ENCODE measurements at places on chromosomes 12 and 14. TPM values are rescaled to one million over a fixed set of nuclear protein-coding genes. Genes with fewer than 3 reads are reported as not detected.

The ACOT6 gene
- total RNA-seq, result not detected

GRCh38 chr12:52805000-52805399 lies 8.9 kb downstream of the KRT4 start:
- DNase-seq, result no peak

GRCh38 chr12:49195736-49196135 lies 6.9 kb upstream of the TUBA1A start:
- DNase-seq, result no peak

DNA sequence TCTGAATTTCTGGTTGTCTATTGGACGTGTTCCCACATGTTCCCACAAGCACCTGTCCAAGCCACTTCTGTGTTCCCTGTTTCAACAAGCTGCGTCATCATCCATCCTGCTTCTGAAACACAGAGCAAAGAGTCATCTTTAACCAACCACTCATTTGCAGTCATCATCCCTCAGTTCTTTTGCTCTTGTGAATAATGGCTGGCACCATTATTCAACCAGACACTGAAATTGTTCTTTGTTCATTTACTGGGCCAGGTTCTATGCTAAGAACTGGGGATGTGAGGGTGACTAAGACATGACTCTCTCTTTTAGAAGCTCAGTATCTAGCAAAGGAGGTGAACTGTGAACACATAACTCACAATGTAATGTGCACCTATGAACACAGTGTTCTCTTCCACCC lies 40.7 kb upstream of the ANO4 start:
- DNase-seq, result no peak

DNA sequence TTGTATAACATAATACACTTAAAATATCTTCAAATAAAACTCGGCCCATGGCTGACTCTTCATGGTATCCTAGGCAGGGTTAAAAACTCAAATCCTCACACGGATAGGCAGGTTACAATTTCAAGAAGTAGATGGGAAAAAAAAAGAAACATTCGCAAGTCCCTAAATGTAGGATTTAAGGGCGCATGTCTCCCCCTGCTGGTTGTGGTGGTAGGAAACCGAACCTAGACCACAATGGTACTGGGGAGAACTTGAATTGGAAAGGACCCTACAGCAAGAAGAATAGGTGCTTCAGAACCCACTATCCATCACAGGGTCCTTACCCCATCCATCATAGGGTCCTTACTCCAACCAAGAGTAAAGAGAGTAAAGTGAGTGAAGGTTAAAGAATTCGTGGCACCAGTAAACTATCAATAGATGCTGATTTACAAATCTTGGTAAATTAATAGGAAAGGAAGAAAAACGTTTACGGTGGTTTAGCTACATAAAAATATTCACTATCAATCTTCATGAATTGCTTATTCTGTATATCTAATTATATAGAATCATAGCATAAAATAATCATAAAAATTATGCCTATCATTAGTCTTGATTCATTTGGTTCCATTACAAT lies 3.3 kb upstream of the CIPC start:
- DNase-seq, result no peak

DNA sequence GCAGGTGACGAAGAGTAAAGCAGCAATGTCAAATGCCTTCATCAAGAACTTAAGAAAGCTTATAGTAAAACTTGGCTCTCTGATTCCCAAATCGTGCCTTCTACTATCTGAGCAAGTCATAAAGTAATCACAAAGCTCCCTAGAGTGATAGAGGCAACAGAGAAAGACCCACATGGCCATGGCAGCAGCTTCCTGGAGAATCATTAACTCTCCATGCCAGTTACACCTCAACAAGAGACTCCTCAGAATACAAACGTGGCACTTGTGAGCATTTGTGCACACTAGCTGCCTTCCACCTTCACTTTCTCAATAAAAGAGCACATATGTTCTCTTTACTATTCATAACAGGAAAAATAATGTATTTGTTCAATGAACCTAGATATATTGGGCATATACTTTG lies 48.0 kb downstream of the PLCZ1 start:
- DNase-seq, result no peak

The KRT4 gene
- total RNA-seq, result 27,876 TPM

- DNase-seq, result no peak
Observed at GRCh38 chr12:66187036-66187435, 2.0 kb upstream of the IRAK3 start.

DNA sequence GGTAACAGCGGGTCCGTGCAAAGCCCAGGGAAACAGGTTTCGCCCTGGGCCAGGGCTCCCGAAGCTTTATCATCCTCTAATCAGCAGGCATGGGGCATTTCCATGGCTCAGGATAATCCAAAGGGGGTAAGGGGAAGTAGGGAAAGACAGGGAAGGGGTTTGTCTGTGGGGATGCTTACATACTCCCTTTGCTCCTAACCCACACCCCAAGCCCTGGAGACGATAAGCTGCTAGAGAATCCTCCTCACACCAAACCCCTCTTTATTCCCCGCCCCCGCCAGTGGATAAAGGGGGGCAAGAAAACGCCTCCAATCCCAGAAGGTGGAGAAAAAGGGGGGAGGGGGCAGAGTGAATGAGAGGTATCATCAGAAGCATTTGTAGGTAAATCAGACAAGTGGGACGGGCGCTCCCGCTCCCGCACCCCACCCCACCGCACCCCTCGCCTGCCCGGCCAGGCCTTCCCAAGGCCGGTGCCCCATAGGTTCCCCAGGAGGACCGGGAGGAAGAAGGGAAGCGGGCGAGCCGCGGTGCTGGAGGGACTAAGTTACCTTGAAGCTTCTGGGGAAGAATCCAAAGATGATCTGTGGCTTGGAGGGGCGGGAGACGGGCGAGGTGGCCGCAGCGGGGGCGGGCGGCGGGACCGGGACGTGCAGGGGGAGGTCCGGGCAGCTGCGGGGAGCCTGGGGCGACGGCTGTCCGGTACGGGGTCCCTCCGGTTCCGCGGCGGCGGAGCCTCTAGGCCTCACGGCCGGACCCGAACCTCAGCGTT lies 762 bp downstream of the PPP2R5E start:
- DNase-seq, result no peak

The CCT2 gene
- total RNA-seq, result 163 TPM

- DNase-seq, result no peak
Observed at GRCh38 chr14:59301354-59301753, 112.9 kb downstream of the DAAM1 start.

The OVCH1 gene
- not detected for total RNA-seq

DNA sequence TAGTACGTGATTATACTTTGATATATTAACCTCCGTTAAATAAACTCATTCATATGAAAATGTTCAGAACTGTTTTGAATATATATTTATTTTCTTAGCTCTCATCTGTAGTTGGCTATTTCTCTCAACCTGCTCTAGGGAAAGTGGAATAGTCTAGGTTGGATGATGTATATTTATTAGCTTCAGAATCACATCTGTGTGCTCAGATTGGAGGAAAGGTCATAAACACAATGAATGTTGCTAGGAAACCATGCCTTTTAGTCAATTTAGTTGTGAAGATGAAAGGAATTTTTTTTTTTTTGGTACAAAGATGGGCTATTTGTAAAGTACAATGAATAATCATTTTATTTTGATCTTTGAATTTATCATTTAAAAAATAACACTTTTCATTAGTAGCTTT lies 439.1 kb downstream of the FOXG1 start:
- DNase-seq, result no peak

- no peak for DNase-seq
Observed at GRCh38 chr12:9626291-9626690, 18.6 kb upstream of the KLRB1 start.

The SLC6A13 gene
- not detected for total RNA-seq

DNA sequence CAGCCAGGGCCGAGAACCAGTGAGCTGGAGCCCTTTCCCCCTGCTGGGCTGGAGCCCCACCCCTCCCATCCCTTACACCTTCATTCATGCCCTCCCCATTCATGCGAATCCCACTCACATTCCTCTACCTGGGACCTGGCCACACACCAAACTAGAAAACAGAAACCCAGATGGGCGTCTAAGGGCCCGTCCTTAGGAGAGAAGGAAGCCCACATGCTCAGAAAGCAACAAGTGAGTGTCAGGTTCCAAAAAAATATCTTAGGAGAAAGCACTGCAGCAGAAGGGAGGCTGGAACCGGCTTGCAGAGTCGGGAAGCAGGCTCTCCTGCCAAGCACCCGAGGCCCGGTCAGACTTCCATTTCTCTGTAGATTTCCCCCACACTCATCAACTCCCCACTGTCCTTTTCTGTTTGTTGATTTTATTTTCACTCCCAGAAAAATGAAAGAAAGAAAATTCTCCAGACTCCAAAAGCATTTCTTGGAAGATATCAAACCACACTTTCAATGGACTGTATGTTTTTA lies 13.6 kb downstream of the BCL11B start:
- no peak for DNase-seq

DNA sequence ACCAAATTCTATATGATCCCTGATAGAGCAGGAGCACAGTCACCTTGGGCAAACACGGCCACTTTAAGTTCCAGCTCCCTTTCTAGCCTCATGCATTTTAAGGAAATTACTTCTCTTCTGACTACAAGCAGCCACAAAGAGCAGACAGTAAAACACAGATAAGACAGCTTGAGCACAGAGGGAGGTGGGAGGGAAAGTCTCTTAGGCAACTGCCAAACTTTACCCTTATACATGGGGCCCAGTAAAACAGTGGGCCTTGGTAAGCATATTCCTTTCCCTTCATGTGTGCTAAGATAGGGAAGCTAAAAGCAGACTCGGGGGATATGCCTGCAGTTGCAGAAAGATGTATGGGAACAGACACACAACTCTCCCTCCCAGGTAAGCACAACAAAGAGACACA lies 235.9 kb downstream of the CPNE8 start:
- DNase-seq, result no peak

DNA sequence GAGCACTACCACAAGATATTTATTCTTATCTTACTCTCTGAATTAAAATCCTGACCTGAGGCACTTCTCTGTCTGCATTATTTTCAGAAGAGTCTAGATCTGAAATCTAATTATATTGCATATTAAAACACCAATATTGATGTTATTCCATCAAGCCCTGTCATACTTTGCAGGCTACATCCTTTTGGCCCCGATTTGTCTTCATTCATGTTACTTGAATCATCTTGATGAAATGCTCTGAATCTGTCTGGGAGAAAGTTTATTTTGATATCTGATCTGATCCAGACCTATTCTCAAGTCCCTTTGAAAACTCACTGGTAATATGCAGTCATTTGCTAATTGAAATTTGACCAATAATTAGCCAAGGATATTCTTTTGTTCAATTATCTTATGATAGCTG lies 79.9 kb downstream of the BBS10 start:
- no peak for DNase-seq

DNA sequence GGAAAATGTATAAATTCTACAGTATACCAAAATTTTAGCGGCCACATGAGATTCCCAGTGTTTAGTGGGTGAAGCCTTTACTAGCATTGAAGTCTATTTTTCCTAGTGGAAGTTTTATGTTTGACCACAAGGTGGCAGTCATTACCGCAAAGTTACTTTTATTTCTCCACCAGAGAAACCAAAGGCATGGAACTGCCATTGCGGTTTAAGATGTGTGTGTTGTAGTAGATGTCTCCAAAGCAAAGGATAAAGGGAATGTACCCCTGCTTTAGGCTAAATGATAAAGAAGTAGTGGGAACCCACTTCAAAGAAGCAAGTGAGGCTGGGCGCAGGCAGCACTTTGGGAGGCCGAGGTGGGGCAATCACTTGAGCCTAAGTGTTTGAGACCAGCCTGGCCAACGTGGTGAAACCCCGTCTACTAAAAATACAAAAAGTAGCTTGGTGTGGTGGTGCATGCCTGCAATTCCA lies 140.5 kb downstream of the PRKCH start:
- no peak for DNase-seq

- no peak for DNase-seq
Observed at GRCh38 chr12:106652510-106653015, 69.8 kb downstream of the RFX4 start.

The DLGAP5 gene
- 5.4 TPM for total RNA-seq

The KCNMB4 gene
- total RNA-seq, result not detected

- DNase-seq, result no peak
Observed at GRCh38 chr14:98154254-98154653, 1117.7 kb downstream of the BCL11B start.

The PROX2 gene
- total RNA-seq, result not detected

The PTPRR gene
- total RNA-seq, result not detected

The AVPR1A gene
- 2.8 TPM for total RNA-seq

DNA sequence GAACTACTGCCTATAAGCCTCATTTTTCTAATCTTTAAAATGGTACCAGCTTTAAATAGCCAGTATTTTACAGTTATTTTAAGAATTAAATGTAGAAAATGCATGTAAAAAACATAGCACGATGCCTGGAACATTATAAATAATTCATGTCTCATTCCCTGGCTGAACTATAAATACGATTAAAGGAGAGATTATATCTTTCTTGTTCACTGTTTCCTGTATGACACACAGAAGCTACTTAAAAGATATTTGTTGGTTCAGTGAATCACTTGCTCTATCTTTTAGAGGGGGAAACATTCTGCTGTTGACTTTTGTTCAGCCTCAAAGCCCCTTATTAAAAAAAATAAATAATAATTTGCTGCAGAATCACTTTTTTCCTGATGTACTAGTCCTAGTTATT lies 406.9 kb downstream of the LRFN5 start:
- no peak for DNase-seq

DNA sequence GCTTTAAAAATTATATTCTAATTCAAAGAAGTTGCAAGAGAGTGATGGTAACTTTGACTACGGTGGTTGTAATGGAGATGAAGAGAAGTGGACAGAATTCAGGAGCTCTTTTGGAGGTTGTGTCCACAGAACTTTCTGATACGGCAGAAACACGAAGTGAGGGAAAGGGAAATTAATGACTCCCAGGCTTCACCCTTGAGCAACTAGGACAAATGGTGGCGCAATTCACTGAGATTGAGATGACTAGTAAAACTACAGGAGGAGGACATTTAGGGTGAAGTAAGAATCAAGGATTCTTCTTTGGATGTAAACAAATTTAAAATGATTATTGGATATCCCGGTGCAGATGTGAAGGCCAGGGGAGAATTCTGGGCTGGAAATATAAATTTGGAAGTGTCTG lies 212.6 kb downstream of the PTPRO start:
- no peak for DNase-seq

- no peak for DNase-seq
Observed at GRCh38 chr14:52089218-52089617, 20.4 kb upstream of the NID2 start.

The DPPA3 gene
- total RNA-seq, result not detected

- DNase-seq, result no peak
Observed at GRCh38 chr14:54814076-54814475, 88.5 kb downstream of the GCH1 start.

The KERA gene
- total RNA-seq, result not detected

- DNase-seq, result no peak
Observed at GRCh38 chr14:61103541-61104339, 122.7 kb downstream of the SLC38A6 start.

GRCh38 chr12:132469423-132469822 lies 20.5 kb upstream of the FBRSL1 start:
- DNase-seq, result no peak

DNA sequence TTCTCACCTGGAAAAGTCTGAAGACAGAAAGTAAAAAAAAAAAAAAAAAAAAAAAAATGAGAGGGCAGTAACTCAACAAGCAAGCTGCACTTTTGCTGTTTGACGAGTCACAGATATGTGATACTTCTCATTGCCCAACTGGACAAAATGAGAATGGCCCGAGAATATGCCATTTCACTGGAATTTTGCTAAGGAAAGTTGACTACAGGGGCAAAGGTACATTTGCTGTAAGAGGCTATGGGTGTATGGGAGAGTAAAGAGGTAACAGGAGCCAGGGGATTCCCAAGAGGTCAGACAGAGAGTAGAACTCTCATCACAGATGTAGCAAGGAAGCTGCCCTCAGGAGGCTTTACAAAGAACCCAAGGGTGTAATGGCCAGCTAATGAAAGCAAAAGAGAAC lies 22.9 kb downstream of the KIF21A start:
- DNase-seq, result no peak

- no peak for DNase-seq
Observed at GRCh38 chr14:95531473-95531872, 3.4 kb upstream of the GLRX5 start.

Data from esophagus squamous epithelium (tissue), 5 donors.